ENCODE measurements at places on chromosomes 6 and 20.

- DNase-seq: no peak
These were observed 24.5 kb downstream of the ILRUN start for GRCh38 chr6:34671801-34672656.

GRCh38 chr20:32611286-32611685 is 26.2 kb upstream of the NOL4L start:
- DNase-seq: no peak

DNA sequence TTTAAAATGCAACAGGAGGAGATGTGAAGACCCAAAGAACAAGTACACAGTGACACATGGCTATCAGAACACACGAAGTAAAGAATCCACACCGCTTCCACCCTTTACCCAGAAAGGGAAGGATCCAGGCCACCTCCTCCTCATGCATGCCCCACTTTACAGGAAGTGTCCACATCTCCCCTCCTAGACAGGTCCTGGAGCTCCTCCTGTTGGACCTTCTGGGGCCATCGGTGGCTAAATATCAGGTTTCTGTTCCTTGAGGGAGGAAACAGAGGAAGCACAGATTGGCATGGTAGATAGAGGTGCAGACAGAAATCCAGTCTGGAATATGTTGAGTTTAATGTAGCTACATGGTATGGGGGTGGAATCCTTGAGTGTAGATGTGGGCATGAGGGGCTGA is 10.9 kb downstream of the NINL start:
- DNase-seq: no peak

DNA sequence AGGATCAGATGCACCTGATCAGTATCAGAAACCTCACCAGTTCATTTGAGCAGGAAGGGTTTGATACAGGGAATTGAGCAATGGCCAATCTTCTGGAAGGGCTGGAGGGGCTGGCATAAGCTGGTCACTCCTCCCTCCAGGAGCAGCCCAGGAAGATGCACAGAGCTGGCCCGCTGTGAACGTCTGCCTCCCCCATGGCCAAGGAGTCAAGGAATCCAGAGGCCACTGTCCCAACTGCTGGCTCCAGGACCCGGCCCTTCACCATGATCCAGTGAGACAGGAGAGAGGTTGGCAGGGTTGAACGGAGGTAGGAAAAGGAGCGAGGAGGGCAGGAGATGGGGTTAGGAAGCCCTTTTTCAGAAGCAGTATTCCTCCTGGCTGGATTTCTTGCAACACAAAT is 113.9 kb upstream of the CST7 start:
- no peak for DNase-seq

DNA sequence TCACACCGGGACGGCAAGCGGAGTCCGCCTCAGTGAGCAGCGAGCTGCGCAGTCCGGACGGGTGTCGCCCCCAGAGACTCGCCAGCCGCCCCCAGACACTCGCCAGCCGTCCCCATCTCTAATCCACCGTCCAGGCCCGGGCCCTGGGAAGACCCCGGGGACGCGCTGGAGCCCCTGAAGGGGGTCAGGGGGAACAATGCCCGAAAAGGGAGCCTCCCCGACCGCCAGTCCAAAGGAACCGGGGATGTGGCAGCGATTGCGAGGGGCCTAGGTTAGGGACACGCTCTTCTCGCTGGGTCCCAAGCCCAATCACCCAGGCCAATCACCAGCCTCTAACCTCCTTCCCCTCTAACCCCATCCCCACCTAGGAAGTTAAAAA is 33.1 kb downstream of the TFAP2A start:
- no peak for DNase-seq

GRCh38 chr6:56581296-56581925 is 61.3 kb downstream of the DST start:
- no peak for DNase-seq

DNA sequence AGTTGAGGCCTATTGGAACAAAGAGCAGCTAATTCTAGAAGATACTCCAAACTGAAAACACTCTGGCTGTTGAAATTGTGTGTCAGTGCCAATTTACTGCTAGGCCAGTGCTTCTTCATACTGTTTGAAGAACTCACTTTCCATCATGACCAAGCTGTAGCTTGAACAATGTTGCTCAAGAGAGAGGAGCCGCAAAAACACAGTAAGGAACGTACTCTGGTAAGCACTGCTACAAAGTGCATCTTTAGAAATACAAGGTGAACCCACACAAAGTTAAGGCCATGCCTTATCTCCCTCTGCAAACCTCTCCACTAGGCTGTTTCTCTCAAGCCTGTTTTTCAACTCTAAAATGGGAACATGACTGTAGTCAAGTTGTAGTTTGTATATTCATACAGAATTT is 74.5 kb upstream of the TULP1 start:
- no peak for DNase-seq

DNA sequence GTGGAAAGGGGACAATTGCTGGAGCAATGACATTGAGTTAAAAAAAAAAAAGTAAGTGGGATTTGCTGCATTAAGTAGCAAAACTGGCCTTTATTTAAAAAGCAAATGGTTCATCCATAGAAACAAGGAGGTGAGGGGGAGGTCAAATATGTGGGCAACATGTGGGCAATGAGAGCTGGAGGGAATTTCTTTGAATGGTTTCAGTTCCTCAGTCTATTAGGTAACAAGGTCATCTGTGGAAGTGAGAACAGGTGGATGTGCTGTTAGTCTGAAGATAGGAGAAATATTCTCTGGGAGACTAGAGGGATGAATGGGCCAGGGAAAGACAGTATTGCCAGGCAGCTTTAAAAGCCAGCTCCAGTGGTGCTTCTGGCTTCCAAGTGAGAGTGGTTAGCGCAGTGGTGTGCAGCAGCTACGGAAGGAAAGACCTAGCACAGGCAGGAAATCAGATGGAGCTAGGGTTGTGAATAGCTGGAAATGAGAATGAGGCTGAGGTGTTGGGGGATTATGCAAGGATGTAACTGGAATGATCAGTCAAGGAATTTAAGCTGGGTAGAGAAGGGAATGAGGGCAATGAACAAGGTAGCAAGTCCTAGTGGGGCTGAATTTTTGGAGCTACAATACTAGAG is 727.6 kb downstream of the PTPRT start:
- no peak for DNase-seq

- peak; percentile 62 for DNase-seq
These were observed 844 bp upstream of the ABRACL start for GRCh38 chr6:139027620-139028182.

DNA sequence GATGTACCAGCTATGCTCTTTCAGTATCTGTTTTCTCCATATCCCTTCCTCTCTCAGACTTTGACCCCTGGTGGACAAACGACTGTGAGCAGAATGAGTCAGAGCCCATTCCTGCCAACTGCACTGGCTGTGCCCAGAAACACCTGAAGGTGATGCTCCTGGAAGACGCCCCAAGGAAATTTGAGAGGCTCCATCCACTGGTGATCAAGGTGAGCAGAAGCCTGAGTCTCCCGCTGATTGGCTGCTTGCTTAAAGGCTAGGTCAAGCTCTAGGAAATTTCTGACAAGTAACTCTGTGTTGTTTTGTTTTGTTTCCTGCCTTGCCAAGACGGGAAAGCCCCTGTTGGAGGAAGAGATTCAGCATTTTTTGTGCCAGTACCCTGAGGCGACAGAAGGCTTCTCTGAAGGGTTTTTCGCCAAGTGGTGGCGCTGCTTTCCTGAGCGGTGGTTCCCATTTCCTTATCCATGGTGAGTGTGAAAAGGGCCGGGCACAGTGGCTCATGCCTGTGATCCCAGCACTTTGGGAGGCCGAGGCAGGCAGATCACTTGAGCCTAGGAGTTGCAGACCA is 28.6 kb downstream of the C6orf89 start:
- DNase-seq: no peak

DNA sequence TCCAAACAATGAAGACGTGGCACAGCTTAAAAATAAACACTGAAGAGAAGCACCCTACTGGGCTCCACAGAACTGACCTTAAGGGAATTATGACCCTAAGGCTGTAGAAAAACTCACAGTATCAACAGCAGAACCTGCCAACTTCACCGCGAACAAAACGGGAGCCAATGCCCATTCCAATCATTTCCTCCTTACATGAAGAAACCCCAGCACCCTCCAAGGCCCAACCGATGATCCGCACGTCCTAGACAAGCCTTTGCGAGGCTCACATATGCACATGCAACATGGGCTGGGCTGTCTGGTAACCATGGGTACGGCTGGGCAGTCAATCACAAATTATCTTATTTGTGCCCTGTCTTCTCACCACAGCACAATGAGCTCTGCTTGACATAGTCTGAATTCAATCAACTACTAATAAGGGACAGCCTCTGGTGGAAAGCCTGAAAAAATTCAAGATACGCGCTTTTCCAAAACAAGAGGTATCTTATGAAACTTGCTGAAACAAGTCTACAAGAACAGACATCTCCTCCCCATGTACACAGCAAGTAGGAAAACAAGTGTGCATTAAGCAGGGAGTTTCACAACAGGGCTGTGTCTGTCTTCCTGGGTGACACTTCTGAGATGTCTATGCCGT is 1.7 kb downstream of the DIDO1 start:
- no peak for DNase-seq

DNA sequence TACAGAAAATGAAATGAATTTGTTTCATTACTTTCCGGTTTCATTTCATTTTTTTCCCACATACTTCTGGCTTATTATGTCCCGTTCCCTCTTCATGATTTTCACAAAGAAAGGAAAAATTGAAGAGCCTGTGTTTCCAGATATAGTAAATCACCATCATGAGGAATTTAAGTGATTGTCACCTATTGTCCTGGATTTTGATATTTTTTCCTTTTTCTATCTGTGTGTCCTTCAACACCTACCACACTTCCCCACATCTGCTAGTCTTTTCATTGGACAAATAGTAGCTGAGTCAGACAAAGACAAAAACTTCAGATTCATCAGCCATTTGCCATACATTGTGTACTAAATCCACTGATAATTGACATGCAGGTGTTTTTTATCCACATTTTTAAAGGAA is 258.2 kb upstream of the HSF2 start:
- DNase-seq: no peak

DNA sequence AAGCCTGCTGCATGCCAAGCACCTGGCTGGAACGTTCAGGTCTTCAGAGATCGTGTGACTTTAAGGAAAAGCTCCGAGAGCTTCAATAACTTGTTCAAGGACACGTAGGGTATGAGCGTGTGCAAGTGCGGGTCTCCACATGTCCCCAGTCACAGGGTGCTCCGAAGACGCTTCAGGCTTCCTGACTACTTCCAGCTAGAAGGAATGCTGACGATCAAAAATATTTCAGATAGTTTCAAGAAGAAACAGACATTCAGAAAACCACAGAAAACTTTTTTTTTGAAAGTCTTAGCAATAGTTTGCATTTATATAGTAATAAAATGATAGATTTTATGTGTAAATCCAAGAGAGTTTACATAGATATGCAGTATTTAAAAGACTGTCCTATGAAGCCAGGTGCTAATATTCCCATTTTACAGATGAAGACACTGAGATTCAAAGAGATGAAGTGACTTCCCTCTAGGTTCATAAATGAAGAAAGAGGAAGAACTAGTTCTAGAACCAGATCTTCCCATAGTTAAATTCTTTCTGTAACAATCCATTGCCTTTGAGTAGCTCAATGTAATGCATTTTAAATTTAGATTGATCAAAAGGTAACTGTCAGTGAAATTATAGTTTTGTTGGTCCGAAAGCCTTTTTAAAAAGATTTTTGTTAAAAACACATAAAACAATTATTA is 247.6 kb downstream of the MYLK4 start:
- no peak for DNase-seq

GRCh38 chr6:81939766-81940165 is 187.3 kb upstream of the TENT5A start:
- DNase-seq: no peak

- no peak for DNase-seq
These were observed 88.6 kb downstream of the PSMB1 start for GRCh38 chr6:170464524-170464979.

DNA sequence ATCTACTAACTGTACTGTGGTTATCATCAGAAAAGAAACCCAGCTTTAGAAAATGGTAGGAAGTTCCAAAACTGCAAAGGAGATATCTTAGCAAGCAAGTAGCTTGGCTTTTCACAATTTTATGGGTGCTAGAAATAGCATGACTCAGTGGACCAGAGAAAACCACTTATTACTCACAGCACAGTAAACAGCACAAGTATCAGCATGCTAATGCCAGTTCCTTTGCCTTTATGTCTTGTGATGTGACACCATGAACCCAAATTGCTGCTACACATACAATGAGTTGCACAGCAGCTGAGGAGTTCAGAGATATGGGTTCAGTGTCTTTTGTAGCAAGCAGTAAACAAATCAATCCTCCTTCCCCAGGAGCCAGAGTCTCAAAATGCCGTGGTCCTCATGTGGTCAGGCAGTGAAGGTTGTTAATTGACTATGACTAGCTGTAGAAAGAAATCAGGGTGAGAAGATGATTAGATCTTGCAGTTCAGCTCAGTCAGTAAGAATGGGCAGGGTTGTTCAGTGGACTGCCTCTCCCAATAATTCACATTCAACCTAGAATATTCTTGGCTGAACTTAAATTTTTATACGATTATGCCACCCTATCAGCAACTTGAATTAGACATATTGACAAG is 73.3 kb downstream of the OPRM1 start:
- DNase-seq: no peak

DNA sequence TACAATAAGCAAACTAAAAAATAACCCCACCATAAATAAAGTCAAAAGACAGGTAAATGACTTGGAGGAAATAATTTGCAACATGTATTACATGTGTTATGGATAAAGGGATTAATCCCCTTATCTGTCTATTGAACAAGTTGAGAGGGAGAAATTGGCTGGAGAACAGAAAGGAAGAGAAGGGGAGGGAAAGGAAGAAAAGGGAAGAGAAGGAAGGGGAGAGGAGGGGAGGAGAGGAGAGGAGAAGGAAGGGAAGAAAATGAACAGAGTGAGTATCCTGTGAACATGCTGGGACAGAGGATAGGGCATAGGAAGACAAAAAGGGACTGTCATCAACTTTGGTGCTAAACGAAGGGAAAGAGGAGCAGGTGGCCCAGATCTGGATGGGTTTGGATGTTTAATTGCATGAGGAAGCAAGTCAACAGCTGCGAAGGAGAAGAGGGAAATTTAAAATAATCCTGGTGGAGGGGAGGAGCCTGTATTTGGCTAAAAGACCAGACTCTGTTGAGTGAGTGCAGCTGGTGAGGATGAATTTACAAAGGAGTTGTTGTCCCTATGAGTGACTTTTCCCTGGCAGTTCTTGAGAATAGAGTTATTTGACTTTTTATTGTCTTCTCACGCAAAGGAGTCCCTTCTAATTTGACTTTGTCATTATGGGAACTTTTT is 14.2 kb upstream of the SHLD1 start:
- DNase-seq: peak; percentile 59

- DNase-seq: no peak
These were observed 222.2 kb downstream of the UST start for GRCh38 chr6:148968771-148969602.

- peak; percentile 92 for DNase-seq
These were observed 25.3 kb downstream of the ACSS1 start for GRCh38 chr20:25032478-25033264.

DNA sequence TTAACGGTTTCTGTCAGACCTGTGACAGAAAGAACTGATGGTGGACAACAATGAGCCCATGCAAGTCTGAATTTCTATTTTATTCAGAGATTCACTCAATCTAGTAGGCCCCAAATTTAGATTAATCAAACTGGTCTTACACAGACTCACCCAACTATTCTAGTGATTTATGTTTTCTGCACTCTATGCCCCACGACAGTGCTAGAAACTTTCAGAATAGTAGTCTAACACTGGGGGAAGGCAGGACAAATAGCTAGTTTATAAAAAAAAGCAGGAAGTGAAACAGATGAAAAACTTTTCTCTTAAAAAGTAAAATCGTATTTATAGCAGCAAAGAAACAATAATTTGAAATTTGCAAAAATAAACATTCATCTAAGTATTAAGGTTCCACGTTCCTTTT is 5.0 kb downstream of the TCP11 start:
- DNase-seq: no peak

All from brain (organoid and tissue), 16 donors.